Skin of body (tissue), 3 donors: ENCODE measurements at places on chromosomes 3 and 15. TPM values are rescaled to one million over a fixed set of nuclear protein-coding genes. Genes with fewer than 3 reads are reported as not detected.

- DNase-seq: no peak
Measured at GRCh38 chr3:23246651-23247050, 43.5 kb downstream of the UBE2E2 start.

DNA sequence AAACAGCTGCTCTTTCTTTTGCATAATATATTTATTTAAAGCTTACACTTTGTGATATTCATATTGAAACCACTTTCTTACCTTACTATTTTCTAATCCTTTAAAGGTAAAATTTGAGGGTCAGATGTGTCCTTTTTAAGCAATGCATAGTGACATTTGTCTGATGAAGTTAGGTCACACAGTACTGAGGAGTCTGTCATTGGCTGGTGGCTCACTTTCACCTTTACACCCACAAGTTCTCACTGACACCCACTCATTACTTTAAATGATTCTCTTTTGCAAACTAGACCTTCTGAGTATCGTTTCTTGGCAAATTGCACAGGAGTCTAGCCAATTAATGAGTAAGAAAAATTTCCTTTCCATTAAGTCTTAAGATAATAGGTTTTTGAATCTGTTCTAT lies 758.3 kb upstream of the ARPP21 start:
- DNase-seq: no peak

DNA sequence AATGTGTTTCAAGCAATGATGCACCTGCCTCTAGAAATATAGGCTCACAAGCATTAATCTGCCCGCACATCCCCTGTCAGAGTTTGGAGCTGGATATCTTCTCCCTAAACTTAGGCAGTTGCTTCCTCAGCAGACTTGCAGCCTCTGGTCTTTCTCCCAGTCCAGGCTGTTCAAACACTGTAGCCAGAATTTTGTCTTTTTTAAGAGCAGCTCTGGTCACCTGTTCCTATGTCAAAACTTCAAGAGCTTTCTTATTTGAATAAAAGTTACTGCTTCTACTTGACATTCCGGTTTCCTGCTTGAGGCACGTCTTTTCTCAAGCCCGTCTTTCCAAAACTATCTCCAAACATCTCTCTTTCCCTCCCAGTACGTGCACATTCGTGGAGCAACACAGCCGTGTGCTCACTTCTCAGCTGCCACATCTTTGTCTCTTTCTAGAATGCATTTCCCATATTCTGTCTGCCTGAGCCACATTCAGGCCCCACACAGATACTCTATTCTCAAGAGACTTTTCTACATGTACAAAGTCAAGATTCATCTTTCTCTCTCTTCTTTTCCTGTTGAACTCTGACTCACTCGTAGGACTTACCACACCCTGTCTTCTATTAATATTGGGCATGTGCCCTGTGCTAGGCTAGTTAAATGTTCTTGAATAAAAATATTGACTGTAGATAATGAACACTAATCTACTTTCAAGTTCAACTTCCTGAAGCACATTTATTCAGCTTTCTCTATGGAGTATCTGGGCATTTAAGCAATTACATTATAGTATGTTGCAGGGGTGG lies 307.7 kb upstream of the SOX2 start:
- no peak for DNase-seq

GRCh38 chr3:174859756-174860155 lies 622 bp downstream of the NAALADL2 start:
- DNase-seq: no peak

DNA sequence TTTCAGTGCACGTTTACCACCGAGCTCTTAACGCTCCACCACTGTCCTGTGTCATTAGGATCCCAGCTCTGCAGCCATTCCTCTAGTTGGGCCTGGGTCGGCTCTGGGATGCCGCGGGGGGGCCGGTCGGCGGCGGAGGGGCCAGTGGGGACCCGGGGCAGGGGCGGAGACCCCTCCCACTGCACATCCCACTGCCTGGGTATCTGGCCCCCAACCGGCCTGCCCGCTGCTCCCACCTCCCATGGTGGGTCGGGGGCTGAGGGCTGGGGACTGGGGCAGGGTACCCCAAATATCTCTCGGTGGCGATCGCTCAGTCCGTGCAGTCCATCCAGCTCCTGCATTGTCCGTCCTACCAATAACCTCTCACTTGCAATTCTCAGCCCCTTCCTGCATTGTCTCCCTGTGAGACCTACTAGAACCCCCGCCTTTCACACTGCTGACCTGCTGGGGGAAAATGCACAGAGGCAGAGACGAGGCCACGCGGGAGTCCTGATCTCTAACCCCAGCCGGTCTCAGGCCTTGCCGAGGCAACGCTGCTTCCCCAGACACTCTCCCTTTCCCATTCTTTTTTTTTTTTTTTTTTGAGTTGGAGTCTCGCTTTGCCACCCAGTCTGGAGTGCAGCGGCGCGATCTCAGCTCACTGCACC lies 24.0 kb upstream of the MUC20 start:
- no peak for DNase-seq

GRCh38 chr15:65423976-65424679 lies 1.4 kb upstream of the IGDCC4 start:
- no peak for DNase-seq

DNA sequence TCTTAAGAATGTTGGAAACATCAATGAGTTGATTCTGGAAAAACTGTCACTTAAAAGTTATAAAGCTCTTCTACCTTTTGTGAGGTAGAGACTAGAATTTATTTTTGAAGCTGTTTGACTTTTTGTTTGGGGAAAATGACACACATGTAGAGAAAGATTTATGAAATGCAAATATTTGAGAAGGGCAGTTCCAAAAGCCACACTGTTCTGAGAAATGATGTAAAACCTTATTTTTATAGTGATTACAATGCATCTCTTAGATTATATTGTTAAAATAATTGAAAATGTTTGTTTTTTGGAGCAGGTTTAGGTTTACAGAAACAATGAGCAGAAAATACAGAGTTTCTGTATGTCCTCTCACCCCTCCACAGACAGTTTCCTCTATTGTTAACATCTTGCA lies 116.1 kb upstream of the CMC1 start:
- no peak for DNase-seq

DNA sequence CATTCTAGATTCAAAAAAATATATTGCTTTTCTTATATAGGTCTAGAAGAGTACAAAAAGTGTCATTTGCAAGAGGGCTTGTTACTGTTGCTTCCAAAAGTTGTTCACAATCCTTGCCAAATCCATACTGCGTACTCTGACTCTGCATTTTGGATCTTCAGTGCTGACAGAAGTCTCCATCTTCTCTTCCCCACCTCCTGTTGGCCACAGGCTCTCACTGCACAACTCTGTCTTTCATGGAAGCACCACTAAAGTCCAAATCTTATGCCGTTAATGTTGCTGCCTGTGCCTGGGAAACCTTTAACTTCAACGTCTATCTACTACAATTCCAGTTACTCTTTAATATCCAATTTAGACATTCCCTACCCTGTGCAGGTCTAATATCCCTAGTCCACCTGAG lies 419.9 kb downstream of the NR2F2 start:
- no peak for DNase-seq

- no peak for DNase-seq
Measured at GRCh38 chr3:188946351-188947240, 225.2 kb upstream of the TPRG1 start.

DNA sequence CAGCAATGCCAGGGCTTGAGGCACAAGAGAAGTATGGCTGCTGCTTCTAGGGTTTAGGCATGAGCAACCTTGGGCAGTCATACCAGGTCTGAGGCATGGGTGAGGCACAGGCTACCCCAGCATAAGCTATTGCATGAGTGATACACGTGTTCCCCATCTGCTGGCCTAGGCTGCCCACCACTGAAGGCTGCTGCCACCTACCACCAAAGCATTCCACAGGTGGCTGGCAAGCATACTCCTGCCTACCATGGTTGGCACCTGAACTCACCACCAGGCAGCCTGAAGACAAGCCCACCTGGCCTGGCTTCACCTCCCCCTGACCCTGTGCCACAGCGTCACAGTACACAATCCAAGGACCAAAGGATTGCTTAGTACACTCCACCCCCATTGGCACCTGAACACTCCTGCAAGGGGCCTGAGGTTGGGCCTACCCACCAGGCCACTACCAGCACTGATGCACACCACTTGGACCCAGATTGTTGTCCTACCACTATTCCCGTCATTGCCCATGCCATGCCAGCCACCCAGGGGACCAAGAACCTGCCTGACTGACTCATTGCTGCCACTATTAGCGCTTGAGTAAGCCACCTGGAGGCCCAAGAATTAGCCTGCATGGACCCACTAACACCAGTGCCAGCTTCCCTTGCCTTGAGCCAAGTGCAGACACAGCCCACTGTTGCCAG lies 115.7 kb downstream of the STT3B start:
- DNase-seq: no peak

GRCh38 chr3:156413293-156413892 lies 141.5 kb downstream of the SSR3 start:
- no peak for DNase-seq

GRCh38 chr3:38148311-38148882 lies 9.9 kb downstream of the MYD88 start:
- DNase-seq: no peak

DNA sequence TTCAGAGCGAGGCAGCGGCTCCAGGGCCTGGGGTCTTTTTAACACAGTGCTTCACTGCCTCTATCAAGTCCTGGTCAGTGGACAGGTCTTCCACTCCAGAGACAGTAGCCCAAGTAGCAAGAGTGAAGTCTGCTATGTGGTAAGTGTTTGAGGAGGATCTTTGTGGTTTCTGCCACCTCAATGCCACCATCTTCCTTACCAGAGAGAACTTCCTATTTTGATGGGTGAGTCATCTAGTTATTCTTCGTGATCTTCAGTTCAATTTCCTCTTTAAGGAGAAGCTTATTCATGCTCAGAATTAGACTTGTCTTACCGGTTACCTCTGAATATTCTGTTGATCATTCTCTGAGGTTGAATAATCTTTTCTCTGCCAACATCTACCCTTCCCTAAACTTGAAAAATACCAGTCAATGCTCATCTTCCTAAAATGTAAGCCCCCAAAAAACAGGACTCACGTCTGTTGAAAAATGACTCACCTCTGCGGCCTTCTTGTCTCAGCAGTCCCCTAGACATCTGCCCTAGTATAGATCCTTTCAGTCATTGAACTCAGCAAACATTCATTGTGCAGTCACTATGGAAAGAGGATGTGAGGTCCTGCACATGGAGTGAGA lies 32.2 kb upstream of the BCL6 start:
- DNase-seq: no peak

GRCh38 chr3:120820748-120821147 lies 78.2 kb downstream of the GTF2E1 start:
- no peak for DNase-seq

- no peak for DNase-seq
Measured at GRCh38 chr15:53559364-53560277, 199.8 kb downstream of the WDR72 start.

The ACKR4 gene
- 41.2 TPM for total RNA-seq

The SPINK8 gene
- not detected for total RNA-seq

The SLC35G2 gene
- 7.1 TPM for total RNA-seq

The SLC9C1 gene
- total RNA-seq: 0.89 TPM

The POU1F1 gene
- total RNA-seq: not detected

The KNSTRN gene
- total RNA-seq: 15.1 TPM

The RFTN1 gene
- 25.3 TPM for total RNA-seq

The GOLGA8R gene
- 8.3 TPM for total RNA-seq

The DYNC1LI1 gene
- 37.6 TPM for total RNA-seq

The TGM5 gene
- 4.1 TPM for total RNA-seq

The PSMD6 gene
- 60.9 TPM for total RNA-seq
